Peyer's patch (tissue), 4 donors: ENCODE measurements at places on chromosomes 11 and 22.
A peak's percentile ranks its signal among the peaks of the same experiment; 100 is the strongest.

DNA sequence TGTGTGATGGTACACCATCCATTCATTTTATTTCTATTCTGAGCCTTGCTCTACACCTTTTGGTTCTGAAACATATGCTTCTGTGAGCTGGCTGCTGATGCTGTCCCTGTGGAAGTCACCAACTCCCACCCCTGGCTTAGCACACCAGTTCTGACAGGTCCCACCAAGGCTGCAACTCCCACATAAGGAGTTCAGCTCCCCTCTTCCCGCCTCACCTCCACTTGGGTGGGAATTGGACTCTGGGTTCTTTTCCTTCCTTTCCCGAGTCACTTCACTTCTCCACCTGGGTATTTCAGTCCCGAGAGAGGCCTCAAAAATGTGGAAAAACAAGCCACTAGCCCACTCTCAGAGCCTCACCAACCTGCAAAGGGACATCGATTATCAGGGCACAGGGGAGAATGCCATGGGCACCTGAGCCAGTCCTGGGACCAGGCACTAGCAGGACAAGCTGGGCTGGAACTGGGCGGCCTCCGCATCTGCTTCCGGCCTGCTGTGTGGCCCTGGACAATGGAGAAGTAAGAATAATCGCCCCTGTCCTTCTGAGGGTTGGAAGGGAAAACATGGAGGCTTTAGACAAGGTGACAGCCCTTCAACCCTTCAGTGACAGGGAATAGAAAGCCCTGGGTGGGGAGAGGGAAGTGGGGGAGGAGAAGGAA, 80.1 kb downstream of the IGLL1 start:
- no peak for DNase-seq

- DNase-seq = peak; percentile 76
These were observed 697 bp downstream of the RNF169 start for GRCh38 chr11:74749127-74749964.

- no peak for DNase-seq
These were observed 1.1 kb downstream of the TIMM10B start for GRCh38 chr11:6482441-6482840.

- no peak for DNase-seq
These were observed 71.8 kb downstream of the CTTN start for GRCh38 chr11:70470127-70470526.

DNA sequence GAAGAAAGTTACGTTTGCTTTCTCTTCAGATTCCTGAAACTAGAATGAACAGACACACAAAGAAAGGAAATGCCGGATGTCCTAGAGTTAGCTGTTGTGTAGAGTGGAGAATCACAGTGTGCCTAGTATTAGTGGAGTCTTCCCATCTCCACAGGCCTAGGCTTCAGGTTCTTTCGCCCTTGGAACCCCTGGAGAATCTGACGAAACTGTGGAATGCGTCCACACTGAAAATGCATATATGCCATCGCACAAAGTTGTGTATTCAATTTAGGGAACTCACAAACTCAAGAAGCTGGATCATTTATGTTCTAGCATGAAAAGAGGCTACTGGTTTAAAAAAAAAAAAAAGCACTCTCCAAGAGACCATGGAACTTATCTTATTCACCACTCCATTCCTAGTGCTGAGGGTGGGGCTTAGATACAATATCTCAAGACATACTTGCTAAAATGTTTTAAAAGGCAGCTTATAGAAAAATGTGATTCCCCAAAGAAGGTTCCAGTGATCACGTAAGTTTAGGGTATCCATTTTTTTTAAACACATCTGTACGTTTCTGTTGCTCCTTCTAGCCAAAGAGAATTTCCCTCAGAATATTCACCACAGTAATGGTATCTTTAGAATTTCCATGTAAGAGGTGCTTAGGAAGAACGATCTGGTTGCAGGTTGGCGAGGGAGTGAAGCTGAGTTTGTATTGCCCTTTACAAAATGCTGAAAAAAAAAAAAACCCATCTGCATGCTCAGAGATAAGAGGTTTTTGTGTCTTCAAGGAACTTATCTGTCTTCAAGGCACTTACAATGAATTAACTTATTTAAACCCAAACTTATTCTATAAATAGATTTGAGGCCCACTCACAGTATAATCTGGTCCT, 20.0 kb downstream of the MAML2 start:
- DNase-seq = no peak
